Lower lobe of right lung (tissue), 2 donors: ENCODE measurements at places on chromosomes 2 and 18. TPM values are rescaled to one million over a fixed set of nuclear protein-coding genes. Genes with fewer than 3 reads are reported as not detected.
A peak's percentile ranks its signal among the peaks of the same experiment; 100 is the strongest.

- no peaks in the 10 kb centered on the region for H3K36me3 ChIP-seq
- no peak for DNase-seq
- no peaks in the 10 kb centered on the region for H3K4me1 ChIP-seq
- no peak overlapping the region for H3K4me3 ChIP-seq
Measured at GRCh38 chr2:44510246-44510645, 148.5 kb downstream of the CAMKMT start.

- no peak for DNase-seq
- peaks cover 22% of the 10 kb centered on the region for H3K27me3 ChIP-seq
- H3K36me3 ChIP-seq: no peaks in the 10 kb centered on the region
- no peak overlapping the region for H3K4me3 ChIP-seq
- peaks cover 7% of the 10 kb centered on the region for H3K4me1 ChIP-seq
- no peak overlapping the region for H3K27ac ChIP-seq
Measured at GRCh38 chr2:120437604-120438000, 91.7 kb downstream of the INHBB start.

GRCh38 chr2:171491292-171491691, 31.0 kb upstream of the CYBRD1 start:
- no peaks in the 10 kb centered on the region for H3K4me1 ChIP-seq
- H3K27me3 ChIP-seq: no peaks in the 10 kb centered on the region
- H3K27ac ChIP-seq: no peak overlapping the region

- no peaks in the 10 kb centered on the region for H3K27me3 ChIP-seq
- no peaks in the 10 kb centered on the region for H3K4me1 ChIP-seq
- H3K4me3 ChIP-seq: no peak overlapping the region
- H3K27ac ChIP-seq: no peak overlapping the region
Measured at GRCh38 chr18:49584394-49584793, 22.5 kb downstream of the LIPG start.

DNA sequence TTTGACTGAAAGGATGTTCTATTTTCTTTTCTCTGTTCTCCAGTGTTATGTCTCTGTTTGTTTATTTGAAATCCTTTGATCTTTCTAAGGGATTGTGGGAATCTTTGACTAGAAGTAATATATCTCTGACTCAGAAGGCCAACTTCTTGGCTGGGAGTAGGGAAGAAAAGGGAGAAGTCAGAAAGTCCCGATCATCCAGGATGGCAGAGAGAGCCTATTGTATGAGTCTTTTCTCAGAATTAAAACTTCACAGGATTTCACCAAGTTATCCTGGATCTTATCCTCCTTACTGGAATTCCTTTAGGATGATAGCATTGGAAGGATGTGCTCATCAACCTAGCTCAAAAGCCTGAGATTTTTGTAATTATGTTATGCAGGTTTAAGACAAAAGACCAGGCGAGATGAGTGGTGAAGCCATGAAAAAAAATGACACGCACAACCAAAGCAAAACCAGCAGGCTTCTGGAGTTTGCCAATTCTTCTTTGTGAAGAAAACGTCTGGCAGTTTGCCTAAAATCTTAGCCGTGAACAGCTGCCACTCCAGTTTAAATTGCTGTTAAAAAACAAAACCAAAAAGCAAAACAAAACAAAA, 383.6 kb upstream of the SMIM21 start:
- H3K4me3 ChIP-seq: no peak overlapping the region
- H3K27ac ChIP-seq: peak overlapping the region; percentile 33
- H3K4me1 ChIP-seq: peaks cover 5% of the 10 kb centered on the region
- DNase-seq: no peak
- H3K27me3 ChIP-seq: no peaks in the 10 kb centered on the region
- no peaks in the 10 kb centered on the region for H3K36me3 ChIP-seq

Gene GAREM1
- 10.3 TPM for total RNA-seq

Gene FBXO41
- total RNA-seq: 2.9 TPM
